Stimulated activated CD4-positive, alpha-beta T cell treated with anti-CD3 and anti-CD28 coated beads, Interleukin-1b, Interleukin-23, amount 100 ng/mL, for 1 hour (primary cell): ENCODE measurements at places on chromosomes 4 and X.

GRCh38 chrX:30612250-30612655 is 34.7 kb upstream of the TASL start:
- DNase-seq: no peak

- DNase-seq: no peak
Measured at GRCh38 chr4:2105559-2105958, 46.4 kb downstream of the NAT8L start.

- DNase-seq: no peak
Measured at GRCh38 chrX:100926453-100926852, 2.3 kb downstream of the XKRX start.

GRCh38 chrX:54397113-54397512 is 39.3 kb upstream of the WNK3 start:
- DNase-seq: no peak

- DNase-seq: no peak
Measured at GRCh38 chr4:126004941-126005340, 690.2 kb downstream of the FAT4 start.

GRCh38 chr4:157048248-157048647 is 27.7 kb upstream of the GLRB start:
- no peak for DNase-seq

DNA sequence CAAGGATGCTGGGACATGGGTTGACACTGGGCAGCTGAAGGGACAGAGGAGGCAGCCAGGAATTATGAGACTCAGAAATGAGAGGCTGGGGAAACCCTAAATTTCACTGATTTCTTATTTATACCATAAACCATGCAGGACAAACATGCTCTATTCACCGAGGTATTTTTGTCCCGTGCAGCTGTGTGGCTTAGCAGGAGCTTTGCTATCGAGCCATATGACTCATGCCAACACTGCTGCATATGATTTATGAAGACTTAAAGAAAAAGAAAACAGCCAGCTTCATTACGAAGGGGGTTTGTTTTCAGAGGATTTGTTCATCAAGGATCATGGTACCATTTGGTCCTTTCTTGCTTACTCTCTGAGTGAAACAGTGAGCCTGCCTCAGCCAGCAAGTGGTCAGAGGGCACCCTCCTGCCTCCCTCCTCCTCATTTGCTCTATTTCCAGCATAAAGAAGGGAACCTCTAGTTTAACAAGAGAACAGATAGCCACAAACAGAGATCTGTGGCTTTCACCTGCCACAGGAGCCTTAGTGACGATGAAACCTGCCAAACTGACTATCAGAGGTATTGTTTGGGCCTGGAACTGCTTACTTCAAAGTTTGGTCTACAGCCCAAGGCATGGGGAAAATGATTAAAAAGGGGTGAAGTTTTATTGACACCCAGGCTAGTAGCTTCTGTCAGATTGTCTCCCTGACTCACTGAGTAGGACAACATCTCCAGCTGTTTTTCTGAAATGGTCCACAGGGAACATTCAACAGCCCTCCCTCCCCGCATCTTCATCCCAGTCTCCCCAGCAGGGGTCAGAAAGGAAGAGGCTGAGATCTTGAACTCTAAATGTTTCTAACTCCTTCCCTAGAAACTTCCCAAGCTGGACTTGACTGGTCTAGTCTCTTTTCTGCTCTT is 80.1 kb upstream of the MAML3 start:
- no peak for DNase-seq

DNA sequence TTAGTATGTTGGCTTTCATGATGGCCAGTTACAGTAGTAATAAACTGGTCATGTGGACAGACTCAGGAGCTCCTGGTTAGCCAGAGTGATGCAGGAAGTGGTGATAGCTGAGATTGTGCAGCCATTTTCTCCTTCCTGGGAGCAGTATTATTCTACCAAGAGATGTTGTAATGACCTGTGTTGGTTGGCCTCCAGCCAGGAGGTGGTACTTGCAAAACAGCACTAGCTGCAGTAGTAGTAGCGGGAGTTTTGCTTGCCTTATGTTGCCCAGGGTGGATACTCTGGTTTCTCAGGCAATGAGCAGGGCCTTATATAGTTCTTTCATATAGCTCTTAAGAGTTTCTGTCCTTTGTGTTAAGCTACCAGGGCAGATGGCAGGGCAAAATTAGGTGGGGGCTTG is 998.8 kb downstream of the GLUD2 start:
- DNase-seq: no peak

DNA sequence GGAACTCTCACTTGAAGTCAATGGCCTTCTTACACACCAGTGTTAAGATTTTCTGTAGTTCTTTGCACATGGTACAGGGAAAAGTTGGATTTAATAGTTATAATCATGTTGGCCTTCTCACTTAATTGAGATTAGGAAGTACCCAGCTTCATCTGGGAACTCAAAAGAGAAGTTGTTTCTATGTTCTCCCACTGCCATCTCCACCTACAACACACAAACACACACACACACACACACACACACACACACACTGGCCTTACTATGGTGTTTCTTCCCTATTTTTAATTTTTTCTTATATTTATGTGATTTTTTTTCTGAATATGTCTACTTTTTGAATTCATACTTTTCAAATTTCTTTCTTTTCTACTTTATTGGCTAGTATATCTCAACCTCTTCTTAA is 10.0 kb upstream of the CHIC2 start:
- no peak for DNase-seq

DNA sequence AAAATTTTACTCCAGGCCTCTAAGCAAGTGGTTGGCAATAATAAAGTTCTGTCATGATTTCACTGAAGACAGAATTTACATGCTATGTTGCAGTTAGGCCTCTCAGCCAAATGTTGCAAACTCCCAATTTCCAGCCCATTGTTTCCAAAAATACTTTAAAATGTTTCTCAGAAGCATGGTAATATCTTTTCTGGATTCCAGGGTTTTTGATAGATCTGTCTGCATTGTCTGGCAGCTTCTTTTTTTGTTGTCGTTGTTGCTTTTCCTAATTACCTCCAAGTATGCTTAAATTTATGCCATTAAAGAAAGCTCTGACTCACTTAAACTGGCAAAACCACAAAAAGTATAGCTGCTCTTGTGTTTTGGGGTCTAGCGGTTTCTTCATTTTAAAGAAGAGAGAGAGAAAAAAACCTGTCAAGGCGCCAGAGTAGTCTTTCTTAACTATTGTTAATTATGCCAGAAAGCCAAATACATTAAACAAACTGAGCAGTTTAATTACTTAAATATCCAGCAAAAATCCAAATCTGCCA is 97.0 kb downstream of the AGTR2 start:
- DNase-seq: no peak

GRCh38 chr4:24689212-24689611 is 104.9 kb upstream of the DHX15 start:
- no peak for DNase-seq

DNA sequence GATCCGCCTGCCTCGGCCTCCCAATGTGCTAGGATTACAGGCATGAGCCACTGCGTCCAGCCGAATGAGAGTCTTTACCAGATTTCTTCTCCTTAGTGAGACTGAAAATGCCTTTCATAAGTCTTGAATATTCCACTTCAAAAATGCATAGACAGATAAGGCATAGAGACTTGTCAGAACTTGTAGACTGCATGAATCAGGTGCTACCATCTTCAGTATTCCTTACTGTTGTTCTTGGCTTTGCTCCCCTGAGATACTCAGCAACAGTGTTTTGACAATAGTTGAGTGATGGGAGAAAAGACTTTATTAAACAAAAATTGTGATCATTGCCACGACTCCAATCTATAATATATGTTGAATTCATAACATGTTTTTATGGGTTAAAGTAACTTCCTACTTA is 11.0 kb downstream of the TKTL2 start:
- no peak for DNase-seq

GRCh38 chr4:71609651-71610050 is 174.2 kb downstream of the GC start:
- no peak for DNase-seq

GRCh38 chr4:103054030-103054429 is 22.5 kb downstream of the SLC9B2 start:
- no peak for DNase-seq

- DNase-seq: no peak
Measured at GRCh38 chrX:46236411-46236810, 308.8 kb downstream of the ZNF674 start.

GRCh38 chr4:36757580-36758311 is 476.3 kb downstream of the DTHD1 start:
- no peak for DNase-seq

GRCh38 chrX:3177851-3178250 is 136.6 kb downstream of the ARSF start:
- no peak for DNase-seq

DNA sequence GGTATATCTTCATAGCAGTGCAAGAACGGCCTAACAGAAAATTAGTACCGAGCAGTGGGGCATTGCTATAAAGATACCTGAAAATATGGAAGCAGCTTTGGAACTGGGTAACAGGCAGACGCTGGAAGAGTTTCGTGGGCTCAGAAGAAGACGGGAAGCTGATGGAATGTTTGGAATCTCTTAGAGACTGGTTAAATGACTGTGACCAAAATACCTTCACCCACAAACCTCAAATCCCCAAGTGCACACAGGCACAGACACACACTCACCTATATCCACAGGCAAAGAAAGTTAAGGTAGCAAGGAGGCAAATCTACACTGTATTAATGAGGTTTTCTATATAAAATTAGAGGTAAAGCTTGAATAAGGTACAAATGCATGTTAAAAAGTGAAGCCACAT is 14.6 kb upstream of the SPRY1 start:
- no peak for DNase-seq

GRCh38 chrX:27085346-27085745 is 377.8 kb downstream of the PPP4R3C start:
- no peak for DNase-seq

GRCh38 chrX:103919270-103919637 is 43.2 kb upstream of the TMSB15B start:
- no peak for DNase-seq

GRCh38 chr4:5029447-5029846 is 10.2 kb upstream of the CYTL1 start:
- no peak for DNase-seq

DNA sequence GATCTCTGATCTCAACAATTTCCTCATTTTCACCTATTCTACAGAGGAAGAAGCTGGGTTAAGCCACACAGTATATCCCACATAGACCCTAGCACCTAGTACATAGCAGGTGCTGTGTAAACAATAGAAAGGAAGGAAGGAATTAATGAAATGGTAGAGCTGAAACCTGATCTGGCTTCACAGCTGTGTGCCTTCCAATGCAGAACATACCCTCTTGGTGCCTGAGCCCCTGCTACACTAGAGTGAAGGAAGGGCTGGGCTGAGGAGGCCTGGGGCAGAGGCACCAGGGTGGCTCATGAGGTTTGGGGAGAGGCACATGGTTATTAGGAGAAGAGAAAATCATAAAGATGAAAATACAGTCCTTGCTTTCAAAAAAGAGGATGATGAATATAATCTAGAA is 21.3 kb downstream of the LRRC66 start:
- no peak for DNase-seq

GRCh38 chr4:161573836-161574235 is 590.0 kb downstream of the FSTL5 start:
- DNase-seq: no peak

- DNase-seq: no peak
Measured at GRCh38 chrX:111823128-111823527, 52.9 kb upstream of the TRPC5OS start.

- no peak for DNase-seq
Measured at GRCh38 chr4:818106-818921, 7.6 kb downstream of the CPLX1 start.
